ENCODE measurements at places on chromosomes 7 and 10.

GRCh38 chr7:157618091-157618726, 281.4 kb downstream of the DNAJB6 start:
- no peak for DNase-seq

- no peak for DNase-seq
These were observed 32.0 kb downstream of the NPVF start for GRCh38 chr7:25196132-25196896.

DNA sequence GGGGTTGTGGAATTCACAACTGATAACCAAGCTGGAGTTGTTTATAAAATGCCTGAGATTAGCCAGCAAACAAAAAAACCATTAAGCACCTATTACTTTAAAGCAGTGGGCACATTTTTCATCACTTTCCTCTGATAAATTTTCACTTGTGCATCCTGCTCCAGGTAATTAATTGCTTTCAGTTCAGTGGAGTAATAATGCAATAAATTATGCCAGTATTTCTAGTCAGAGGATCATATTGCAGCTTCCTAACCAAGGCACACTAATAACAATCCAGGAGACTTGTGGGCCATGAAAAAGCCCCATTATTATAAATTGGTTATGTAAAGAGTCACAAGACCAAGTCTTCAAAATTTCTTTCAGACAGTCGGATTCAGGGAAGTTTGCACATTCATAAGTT, 193.2 kb downstream of the LRMDA start:
- no peak for DNase-seq

DNA sequence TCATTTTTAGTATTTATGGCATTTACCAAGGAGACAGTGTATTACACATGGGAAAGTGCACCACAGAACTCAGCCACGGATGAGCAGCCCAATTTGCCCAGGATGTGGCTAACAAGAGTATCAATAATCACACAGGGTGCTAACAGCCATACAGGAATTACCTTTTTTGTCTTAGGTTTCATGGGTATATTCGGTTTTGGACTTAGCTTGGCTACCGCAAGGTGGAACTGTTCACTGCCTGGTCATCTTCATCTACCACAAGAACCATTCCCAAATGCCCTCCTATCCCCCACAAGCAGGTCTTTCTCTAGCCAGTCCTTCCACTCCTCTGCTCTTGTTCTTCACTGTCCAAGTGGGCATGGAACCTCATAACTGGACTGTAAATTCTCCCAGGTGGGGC, 6.0 kb downstream of the PDLIM1 start:
- DNase-seq = no peak

GRCh38 chr10:34104829-34105572, 710.1 kb downstream of the PARD3 start:
- no peak for DNase-seq

- DNase-seq = no peak
These were observed 99.0 kb upstream of the LSM8 start for GRCh38 chr7:118085000-118085399.

DNA sequence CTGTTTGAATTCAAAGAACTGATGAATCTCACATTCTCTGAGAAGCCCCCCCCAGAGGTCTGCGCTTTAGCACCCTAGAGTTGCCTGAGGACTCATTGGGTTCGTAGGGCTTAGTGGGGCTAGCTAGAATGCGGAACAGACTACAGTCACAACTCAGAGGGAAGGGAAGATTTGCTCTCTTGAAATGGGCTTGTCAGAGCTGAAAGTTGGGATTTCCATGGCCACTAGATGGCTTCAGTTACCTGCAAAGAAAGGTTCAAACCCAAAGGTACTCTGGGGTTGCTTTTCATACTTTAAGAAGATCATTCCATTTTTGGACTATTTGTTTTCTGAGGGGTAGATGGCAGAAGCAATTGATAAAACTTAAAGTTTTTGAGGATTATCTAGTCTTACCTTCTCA, 205.0 kb downstream of the BBS9 start:
- DNase-seq = no peak

DNA sequence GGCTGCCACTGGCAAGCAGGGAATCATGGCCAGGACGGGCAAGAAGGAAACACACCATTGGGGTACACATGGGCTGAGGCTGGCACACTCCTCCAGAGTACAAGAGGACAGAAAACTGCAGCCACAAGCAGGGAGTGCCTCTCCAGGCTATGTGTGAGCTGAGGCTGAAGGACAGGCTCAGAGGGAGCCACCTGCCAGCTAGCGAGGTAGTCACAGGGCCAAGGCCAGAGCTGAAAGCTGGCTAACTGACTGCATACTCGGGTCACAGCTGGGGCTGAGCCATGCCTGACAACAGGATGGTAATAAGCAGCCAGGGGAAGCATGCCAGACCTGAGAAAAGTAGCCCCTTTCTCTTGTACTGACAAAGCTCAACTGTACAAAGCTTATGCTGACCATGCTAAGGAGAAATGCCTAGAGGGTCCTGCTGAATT, 52.0 kb downstream of the KIF5B start:
- DNase-seq = no peak
